ENCODE measurements at places on chromosomes 4 and X.

GRCh38 chrX:84186603-84187532, 1.1 kb downstream of the RPS6KA6 start:
- no peak for DNase-seq

DNA sequence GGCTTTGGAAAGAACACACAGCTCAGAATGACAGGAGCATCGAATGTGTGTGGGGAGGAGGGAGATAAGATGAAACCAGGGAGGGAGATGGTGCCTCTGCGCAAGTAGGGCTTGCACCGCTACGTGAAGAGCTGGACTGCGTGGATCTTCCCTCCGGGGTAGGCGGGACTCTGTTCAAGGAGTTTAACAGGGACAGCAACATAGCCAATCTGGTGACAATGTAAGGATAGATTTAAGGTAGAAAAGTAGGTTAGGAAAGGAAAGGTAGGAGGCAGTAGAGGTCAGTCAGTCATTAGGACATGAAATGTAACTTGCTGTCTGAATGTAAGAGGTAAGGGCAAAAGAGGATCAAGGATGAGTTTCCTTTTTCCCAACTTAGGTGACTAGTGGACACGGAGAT, 152.5 kb downstream of the DCTD start:
- DNase-seq: no peak

- no peak for DNase-seq
Measured at GRCh38 chr4:39881789-39882188, 95.9 kb downstream of the PDS5A start.

DNA sequence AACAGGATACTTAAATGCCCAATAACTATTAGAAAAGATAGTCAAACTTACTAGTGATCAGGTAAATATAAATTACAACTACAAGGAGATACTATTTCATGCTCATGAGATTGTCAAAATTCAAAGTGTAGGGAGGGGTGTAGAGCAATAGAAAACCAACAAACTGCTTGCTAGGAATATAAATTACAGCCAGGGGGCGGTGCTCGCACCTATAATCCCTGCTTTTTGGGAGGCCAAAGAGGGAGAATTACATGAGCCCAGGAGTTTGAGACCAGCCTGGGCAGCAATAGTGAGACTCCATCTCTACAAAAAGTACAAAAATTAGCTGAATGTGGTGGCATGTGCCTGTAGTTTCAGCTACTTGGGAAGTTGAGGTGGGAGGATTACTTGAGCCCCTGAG, 556.5 kb upstream of the NR3C2 start:
- DNase-seq: no peak

- no peak for DNase-seq
Measured at GRCh38 chr4:107714256-107714655, 5.8 kb downstream of the PAPSS1 start.

DNA sequence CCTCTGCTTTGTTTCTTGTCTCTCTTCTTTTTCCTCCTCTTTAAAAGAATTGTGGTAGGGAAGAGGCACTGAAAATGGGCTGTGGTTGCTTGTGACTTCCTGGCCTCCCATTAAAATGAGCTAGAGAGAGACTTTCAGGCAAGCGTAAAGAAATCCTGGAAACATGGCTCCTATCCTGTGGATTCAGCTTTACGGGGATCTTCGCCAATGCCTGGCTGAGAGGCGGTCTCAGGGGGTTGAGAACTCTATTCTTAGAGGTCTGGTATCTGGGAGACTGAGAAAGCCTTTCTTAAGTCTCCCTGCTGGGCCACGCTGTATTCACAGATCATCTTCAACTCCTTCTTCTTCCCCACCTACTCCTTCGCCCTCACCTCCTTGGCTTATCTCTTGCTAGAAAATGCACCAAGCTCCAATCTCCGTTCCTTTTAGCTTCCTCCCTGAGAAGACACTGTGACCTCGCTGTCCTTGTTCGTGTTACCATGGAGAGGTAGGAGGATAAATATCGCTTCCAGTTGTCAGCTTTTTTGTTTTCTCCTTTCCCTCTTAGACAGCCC, 542 bp upstream of the KLF8 start:
- no peak for DNase-seq

GRCh38 chrX:51737091-51737490, 6.2 kb upstream of the GSPT2 start:
- no peak for DNase-seq

DNA sequence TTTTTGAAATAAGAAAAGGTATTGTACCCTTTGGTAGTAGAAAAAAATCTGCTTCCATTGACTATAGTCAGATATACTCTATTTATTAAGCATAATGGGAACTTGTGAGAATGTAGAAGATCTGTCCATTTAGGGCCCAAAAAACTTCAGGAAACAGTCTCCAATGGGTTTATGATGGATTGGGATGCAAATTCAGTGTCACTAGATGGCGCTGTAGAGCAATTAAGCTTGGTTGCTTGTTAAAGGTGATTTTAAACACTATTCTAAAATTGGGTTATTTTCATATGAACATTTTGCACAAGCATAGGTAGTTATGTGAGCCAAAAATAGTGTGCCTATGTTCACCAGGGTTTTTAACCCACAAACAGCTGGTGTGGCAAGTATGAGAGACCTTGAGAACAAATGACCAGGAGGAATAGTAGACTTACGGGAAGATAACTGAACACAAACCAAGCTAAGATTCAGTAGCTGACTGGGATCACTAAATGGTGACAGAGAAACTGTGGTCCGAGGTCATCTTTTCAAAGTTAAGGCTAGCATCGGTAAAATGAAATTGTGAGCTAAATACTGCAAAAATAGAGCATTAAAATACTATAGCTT, 80.3 kb upstream of the LSM6 start:
- DNase-seq: no peak

DNA sequence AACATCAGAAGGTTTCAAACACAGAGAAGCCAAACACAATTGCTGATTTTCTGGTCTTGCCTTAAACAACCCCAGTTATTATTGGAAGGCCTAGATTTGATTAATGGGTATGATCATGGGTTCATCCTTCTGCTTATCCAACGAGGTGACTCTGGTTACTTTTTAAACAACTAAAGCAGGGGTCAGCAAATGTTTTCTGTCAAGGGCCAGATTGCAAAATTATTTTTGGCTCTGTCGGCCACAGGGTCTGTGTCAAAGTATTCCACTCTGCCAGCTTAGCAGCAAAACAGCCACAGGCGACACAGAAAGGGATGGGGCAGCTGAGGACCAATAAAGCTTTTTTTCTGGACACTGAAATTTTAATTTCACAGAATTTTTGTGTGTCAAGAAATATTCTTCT, 249.1 kb upstream of the STS start:
- DNase-seq: no peak

- no peak for DNase-seq
Measured at GRCh38 chrX:16319929-16320328, 152.6 kb downstream of the MAGEB17 start.

DNA sequence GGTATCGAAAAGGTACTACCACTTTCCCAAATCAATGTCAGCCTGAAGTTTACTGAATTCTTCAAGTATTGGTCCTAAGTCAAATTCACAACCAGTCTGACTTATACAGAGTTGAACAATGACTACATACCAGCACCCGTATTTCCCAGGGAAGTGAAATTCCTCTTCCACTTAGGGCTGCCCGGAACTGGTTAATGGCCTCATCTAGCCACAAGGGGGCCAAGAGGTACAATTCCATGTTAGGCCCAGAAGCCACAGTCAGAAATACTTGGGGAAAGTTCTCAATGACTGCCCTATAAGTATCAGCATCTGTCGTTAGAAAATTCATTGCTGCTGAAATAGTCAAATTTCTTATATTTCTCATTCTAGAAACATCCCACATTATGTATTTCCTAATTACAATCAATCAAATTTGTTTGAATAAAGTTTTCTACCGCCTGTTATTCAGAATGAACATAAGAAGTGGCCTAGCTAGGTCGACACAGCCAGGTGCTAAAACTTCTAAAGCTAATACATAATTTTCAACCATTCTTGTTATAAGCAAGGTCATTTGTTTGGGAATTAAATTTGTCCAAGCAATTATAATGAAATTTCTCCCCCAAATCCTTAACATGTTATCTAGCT, 5.6 kb upstream of the PCDH7 start:
- no peak for DNase-seq
